ENCODE measurements at places on chromosomes 16 and 17.

DNA sequence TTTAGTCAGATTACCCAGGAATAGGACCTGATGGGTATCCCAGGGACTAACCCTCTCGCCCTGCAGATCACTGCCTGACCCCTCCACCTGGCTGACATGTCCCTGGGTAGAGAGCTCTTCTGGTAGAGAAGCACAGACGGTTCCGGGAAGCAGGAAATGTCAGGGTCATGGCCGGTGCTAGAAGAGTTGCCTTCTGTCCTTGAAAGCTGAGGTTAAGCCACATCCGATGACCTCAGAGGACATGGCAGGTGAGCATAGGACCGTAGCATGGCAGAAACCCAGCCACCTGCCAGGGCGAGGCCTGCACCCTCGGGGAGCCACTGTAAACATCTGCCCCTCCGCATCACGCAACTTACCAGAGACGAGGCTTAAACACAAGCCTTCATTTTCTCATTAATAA, 483.7 kb downstream of the SOX9 start:
- no peak for DNase-seq

DNA sequence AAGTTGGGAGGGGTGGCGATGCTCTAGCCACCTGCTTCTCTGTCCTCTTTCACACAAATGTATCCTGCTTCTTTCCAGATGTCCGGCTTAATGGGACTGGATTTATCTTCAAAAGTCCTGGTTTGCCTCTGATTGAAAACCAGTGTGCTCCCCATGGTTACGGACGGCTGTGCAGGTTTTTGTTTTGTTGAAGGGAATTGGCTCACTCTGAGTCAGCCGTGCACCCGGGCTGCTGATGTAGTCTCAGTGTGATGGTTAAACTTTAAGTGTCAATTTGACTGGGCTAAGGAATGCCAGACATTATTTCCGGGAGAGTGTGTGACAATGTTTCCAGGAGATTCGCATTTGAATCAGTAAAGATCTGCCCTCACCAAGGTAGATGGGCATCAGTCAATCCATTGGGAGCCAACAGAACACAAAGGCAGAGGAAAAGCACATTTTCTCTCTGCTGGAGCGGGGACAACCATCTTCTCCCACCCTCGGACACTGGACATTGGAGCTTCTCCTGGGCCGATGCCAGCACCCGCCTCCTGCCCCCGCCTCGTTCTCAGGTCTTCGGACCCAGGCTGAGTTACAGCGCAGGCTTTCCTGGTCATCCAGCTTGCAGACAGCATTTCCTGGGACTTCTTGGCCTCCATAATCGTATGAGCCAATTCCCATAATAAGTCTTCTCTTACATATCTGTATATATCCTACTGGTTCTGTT, 126.9 kb upstream of the TNRC6C start:
- peak; percentile 31 for DNase-seq

DNA sequence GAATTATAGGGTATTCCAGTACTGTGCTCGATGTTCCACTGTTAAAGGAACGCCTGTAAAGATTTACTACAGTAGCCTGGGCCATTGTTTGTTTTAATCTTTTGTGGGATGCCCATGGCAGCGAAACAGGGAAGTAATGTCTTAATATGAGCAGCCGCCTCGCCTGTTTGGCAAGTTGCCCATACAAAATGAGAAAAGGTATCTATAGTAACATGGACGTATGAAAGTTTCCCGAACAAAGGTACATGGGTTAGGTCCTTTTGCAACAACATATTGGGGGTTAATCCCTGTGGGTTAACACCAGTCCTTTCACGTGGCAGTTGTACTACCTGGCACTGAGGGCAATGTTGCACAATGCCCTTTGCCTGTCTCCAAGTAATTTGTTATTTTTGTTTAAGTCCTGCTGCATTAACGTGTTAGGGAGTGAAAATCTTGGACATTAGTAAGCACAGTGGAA, 21.1 kb upstream of the TMC5 start:
- DNase-seq, result no peak

GRCh38 chr17:67998466-67998865, 2.2 kb upstream of the C17orf58 start:
- DNase-seq, result no peak

GRCh38 chr16:66741169-66741900, 10.1 kb downstream of the DYNC1LI2 start:
- DNase-seq, result no peak

DNA sequence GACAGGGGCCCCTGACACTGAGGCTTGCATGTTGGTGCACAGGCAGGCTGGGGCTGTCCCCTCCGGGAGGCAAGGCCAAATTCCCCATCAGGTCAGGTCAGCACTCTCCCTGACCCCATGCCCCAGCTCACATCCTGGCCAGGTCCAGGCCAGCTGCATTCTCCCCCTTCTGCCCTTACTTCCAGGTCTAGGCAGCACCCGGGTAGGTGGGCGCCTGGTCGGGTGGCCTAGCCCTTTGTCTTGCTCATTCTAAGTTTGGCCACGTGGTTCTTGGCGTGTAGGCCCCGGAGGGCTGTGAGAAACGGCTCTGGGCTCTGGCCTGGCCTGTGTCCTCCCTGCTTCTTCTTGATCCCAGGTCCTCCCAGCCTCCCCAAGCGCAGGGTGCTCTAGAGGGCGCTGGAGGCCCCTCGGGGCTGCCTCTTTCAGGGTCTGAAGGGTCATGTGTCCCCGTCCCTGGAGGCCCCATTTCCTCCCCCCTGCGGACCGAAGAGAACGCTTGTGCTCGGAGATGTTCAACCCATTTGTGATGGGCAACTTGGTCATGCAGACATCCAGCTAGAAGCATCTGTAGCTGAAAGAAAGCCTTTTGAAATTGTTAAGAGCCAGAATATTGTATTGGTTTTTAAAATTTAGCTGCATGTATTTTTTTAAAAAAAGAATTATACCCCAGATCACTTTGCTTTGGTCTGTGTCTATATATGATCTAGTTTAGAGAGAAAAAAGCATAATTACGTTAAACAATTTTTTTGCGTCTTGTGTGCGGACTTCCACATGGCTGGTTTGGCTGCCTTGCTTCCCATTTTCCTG, 6.7 kb downstream of the BAHCC1 start:
- DNase-seq, result no peak

GRCh38 chr17:28612531-28612930, 1.5 kb downstream of the RSKR start:
- DNase-seq, result peak; percentile 3

- DNase-seq, result no peak
These were observed 14.3 kb upstream of the ATF7IP2 start for GRCh38 chr16:10371592-10371991.

- no peak for DNase-seq
These were observed 1.4 kb upstream of the TNRC6A start for GRCh38 chr16:24728011-24728410.

- DNase-seq, result no peak
These were observed 58.1 kb downstream of the IQCK start for GRCh38 chr16:19776147-19776546.

- DNase-seq, result no peak
These were observed 129.9 kb downstream of the RAP1GAP2 start for GRCh38 chr17:2926019-2926650.

- DNase-seq, result no peak
These were observed 30.4 kb upstream of the DHX8 start for GRCh38 chr17:43453331-43453812.

- no peak for DNase-seq
These were observed 66.8 kb downstream of the BCAS3 start for GRCh38 chr17:60744355-60744966.

GRCh38 chr17:40663252-40663651, 1.7 kb downstream of the KRT222 start:
- no peak for DNase-seq

DNA sequence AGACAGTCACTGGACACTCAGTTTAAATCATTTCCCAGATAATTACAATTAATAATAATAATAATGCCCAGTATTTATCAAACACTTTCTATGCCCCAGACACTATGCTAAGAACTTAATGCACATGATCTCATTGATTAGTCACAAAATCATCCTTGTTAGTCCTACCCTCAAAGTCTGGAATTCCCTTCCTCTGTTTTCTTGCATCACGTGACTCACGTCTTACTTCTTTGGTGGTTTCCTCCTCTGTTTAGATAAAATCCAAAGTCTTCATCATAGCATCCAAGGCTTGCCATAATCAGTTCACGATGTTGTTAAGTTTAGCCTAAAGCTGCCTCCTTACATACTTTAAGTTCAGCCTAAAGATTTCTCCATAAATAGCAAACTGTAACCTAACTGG, 471.9 kb downstream of the PMP22 start:
- DNase-seq, result no peak

GRCh38 chr17:6011206-6011605, 59.0 kb upstream of the WSCD1 start:
- DNase-seq, result no peak

DNA sequence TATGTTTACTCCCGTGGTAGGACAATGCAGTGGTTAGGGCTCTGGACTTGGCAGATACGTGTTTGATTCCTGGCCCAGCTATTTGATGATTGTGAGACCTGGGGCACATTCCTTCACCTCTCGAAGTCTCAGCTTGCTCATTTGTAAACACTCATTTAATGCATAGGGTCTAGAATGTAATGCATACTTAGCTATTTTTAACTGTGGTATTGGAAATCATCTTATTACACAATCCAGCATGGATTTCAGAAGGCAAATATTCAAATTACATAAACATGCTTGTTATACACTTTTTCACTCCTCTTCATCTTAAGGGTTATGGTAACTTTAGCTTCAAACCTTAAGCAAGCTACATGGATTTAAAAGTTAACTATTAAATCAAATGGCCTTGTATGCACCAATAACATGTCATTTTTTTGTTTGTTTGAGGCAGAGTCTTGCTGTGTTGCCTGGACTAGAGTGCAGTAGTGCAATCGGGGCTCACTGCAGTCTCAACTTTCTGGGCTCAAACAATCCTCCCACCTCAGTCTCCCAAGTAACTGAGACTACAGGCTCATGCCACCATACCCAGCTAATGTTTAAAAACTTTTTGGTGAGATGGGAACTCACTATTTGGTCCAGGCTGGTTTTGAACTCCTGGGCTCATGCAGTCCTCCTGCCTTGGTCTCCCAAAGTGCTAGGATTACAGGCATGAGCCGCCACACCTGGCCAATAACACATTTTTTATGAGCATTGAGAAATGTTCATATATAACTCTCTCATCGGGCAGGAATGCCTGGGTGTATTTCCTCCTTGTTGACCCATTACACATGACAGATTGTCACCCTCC, 52.5 kb downstream of the VAT1L start:
- no peak for DNase-seq

DNA sequence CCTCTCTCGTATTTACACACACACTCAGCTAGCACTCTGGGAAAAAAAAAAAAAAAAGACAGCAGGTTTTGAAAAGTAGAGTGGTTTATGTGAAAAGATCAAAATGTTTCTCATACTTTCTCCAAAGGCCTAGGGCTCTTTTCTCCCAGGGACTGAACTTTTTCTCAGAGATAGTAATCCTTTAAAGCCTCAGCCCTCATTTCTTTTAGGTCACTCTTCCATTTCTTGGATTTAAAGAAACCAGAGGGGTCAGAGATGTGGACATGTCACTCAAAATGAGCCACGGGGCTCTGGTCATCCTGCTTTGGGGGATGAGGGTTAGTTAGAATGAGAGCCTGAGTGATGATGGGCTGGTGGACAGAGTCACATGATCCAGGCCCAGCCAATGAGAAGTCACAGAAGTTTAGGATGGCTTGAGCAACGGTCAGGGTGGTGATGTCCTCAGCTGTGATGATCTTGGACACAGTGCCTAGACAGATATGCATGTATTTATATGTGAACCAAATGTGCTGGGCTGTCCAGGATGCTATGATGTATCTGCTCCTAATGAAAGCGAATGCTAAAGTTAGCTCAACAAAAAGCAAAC, 33.7 kb upstream of the AXIN2 start:
- DNase-seq, result no peak

DNA sequence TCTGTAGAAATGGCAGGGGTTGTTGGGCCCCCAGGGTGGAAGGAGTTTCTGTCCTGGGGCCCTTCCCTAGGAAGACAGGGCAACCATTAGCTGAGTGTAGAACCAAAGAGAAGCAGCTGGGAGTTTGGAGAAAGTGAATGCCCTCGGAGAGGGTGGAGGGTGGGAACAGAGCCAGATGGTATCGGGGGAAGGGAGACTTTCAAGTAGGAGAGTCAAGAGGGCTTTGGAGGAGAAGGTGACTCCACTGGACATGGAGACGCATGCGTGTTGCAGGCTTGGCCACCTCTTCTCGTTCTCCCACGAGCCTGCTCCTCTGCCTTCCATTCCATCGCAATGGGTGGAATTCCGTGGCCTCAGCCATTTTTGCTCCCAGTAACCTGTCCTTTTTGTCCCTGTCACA, 19.4 kb downstream of the SLC47A1 start:
- DNase-seq, result no peak

DNA sequence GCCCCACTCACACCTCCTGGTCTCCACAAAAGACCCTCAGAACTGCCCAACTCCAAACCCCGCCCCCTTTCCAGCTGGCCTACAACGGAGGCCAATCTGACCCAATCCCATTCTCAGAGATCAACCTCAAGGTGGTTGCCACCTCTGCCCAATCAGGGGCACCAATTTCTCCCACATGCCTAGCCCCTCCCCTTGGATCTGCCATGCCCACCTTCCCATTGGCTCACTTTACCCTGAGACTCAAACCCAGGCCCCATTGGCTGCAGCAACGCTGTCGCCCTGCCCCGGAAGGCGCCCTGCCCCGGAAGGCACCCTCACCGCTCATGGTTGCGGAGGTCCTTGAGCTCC, 10.6 kb downstream of the ZNF668 start:
- DNase-seq, result no peak

All from activated effector memory CD4-positive, alpha-beta T cell treated with anti-CD3 and anti-CD28 coated beads, Interleukin-2, amount 50 U/mL, for 16 hours (primary cell).